H4 (cell line): ENCODE measurements at places on chromosomes 6 and 20. TPM values are rescaled to one million over a fixed set of nuclear protein-coding genes. Genes with fewer than 3 reads are reported as not detected.

HLA-DQA1 gene
- total RNA-seq, result not detected in 2 replicates

- DNase-seq, result no peak
Measured at GRCh38 chr6:85273870-85274269, 176.0 kb upstream of the NT5E start.

DNA sequence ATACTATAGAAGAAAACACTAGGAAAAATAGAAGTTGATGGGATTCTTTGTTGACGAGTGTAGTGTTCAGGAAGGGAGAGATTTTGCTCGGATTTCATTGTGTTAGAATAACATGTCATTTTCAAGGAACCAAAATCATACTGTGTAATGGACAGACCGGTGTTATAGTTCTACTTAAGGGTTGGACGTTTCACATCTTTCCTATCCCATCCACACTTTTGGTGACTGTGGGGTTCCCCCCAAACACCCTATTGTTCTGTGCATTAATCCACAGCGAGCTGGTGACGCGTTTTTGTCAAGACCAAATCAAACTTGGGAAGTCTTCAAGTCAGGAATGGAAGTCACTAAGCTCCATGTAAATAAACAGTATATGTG lies 43.3 kb downstream of the TRIM27 start:
- no peak for DNase-seq

DNA sequence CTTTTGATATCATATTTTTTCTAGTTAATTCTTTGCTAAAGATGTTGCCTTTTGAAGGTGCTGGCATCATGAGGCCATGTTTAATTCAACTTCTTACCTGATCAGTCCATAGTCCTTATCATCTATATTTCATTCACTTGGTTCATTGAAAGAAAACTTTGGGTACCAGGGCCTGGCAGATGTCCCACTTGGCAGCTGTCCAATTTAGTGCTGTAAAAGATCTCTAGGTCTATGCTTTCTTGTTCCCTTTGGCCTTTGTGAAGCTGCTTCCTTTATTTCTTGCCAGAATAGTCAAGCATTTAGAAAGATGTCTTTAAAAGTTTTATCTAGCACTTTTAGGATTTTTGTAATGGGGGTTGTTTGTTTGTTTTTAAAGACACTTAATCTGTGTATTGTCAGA lies 61.7 kb upstream of the EYA4 start:
- DNase-seq, result no peak

- no peak for DNase-seq
Measured at GRCh38 chr6:162404951-162405350, 322.6 kb downstream of the PRKN start.

LY6G5B gene
- not detected in 2 replicates for total RNA-seq

OR2H1 gene
- total RNA-seq, result not detected in 2 replicates

XKR7 gene
- not detected in 2 replicates for total RNA-seq

DNA sequence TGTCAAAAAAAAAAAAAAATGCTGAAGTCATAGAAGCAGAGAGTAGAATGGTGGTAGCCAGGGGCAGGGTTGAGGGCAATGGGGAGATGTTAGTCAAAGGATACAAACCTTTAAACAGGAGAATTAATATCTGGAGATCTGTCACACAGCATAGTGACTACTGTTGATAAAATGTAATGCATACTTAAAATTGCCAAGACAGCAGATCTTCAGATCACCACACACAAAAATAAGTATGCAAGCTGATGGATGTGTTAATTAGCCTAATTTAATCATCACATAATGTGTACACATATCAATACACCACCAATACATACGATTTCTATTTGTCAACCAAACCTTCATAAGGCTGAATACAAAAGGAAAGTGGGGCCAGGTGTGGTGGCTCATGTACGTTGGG lies 83.5 kb upstream of the PHACTR3 start:
- no peak for DNase-seq

- DNase-seq, result no peak
Measured at GRCh38 chr6:45898941-45899682, 116.5 kb downstream of the CLIC5 start.

- no peak for DNase-seq
Measured at GRCh38 chr6:1524040-1524480, 85.7 kb upstream of the FOXC1 start.

MCHR2 gene
- total RNA-seq, result not detected in 2 replicates

SLC13A3 gene
- 0.12 TPM in 1 of 2 replicates, not detected in the other for total RNA-seq

- peak; percentile 28 for DNase-seq
Measured at GRCh38 chr6:707576-708236, 14.8 kb upstream of the EXOC2 start.

GRCh38 chr6:36807750-36808149 lies 31.5 kb downstream of the CPNE5 start:
- no peak for DNase-seq

ID4 gene
- 4.3 and 5.5 TPM in 2 replicates for total RNA-seq

HTR1B gene
- total RNA-seq, result not detected in 2 replicates

SEC63 gene
- total RNA-seq, result 6.6 and 15.4 TPM in 2 replicates

GRCh38 chr6:133991096-133991593 lies 38.1 kb downstream of the TBPL1 start:
- DNase-seq, result peak; percentile 52

UBD gene
- total RNA-seq, result 0.99 and 1.1 TPM in 2 replicates

HLA-DOB gene
- total RNA-seq, result not detected in 2 replicates

DNA sequence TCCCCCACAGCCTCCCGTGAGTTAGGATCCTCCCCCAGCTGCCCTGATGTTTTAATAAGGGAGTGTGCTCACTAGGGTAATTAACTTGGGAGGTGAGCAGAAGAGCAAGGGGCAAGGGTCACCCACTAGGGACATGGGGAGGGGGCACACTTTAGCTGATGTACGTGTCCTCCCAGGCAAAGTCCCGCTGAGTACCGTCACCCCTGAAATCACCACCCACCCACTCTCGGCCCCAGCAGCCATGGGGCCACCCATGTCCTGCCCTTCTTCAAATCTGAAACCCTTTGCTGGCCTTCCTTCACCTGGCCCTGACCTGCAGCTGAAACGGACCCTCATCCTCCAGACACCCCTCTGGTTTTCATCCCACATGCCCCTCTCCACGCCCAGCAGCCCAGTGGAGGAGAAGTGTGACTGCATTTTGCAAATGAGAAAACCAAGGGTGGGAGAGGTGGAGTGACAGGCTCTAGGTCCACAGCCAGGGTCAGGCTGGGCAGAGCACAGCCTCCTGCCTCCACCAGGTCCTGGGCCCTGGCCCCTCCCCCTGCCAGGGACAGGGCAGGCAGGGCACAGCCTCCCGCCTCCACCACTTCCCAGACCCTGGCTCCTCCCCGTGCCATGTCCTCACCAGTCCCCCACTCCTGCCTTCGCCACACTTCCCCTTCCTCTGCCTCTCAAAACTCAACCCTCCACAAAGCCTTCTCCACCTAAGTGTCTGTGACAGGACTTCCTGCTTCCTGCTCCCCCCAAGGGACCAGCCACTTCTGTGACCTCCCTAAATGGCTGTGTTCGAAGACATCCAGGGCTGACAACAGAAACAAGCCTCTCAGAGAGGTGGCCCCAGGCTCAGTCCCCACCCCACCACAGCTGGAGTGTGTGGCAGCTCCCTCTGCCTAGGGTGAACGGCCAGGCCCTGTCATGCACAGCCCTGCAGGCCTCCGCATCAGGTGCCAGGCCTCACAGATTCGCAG lies 15.1 kb downstream of the ACSS1 start:
- no peak for DNase-seq

- DNase-seq, result peak; percentile 96
Measured at GRCh38 chr6:16712931-16713484, 48.3 kb downstream of the ATXN1 start.
